ENCODE measurements at places on chromosomes 12 and 14.

DNA sequence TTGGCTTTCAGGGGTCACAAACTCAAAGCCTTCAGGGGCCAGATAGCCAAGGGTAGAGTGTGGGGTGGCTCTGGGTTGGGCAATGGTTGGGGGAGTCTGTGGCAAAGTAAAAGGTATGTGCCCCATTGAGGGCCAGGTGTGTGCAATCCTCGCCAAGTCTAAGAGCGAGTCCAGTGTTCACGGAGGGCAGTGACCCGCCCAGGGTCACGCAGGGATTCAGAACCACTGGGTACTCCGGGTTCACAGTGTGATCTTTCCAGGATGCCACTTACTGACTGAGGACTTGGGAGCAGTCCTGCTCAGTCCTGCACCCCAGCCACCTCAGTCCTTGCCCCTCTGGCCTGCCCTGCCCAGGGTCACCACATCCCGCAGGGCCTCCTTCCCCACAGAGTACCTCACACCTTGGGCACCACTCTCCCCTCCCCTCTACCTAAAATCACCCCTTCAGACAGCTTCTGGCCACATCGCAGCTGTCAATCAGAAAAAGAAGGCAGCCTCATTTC lies 15.7 kb downstream of the ZDHHC22 start:
- DNase-seq, result no peak

DNA sequence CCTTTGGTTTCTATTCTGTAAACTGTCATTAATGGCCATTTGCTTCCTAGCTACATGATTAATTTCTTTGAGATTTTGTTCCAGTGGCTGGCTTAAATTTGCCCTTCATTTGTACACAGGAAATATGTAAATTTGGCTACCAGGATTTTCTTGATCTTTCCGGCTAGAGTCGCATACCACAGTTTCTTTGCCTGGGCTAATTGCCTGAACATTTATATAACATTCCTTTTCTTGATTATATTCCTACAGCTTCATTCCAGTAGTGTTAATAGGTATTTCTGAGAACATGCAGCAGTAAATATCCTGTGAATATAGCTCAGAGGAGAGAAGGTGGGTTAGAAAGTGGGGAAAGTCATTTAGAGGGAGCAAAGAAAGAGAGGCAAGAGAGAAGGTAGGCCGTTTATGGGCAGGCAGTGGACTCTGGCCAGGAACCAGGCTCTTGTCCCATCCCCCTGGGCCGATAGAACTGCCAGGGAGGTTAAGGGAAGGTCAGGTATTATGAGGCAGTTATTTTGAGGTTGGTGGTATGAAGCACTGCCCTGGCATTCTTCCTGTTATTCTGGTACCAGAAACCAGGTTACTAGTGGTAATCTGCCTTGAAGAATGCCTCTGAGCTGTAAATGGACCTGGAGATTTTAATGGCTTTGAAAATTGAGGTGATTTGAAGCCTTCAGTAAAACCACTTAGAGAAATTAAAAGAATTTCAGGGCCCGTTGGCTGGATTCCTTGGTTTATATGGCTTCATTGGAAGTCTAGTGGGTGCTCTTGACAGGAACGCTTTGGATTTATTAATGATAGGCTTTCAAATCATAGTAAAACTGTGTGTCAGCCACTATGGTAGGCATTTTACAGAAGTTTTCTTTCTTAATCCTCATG lies 4.4 kb downstream of the RNF10 start:
- DNase-seq, result no peak

DNA sequence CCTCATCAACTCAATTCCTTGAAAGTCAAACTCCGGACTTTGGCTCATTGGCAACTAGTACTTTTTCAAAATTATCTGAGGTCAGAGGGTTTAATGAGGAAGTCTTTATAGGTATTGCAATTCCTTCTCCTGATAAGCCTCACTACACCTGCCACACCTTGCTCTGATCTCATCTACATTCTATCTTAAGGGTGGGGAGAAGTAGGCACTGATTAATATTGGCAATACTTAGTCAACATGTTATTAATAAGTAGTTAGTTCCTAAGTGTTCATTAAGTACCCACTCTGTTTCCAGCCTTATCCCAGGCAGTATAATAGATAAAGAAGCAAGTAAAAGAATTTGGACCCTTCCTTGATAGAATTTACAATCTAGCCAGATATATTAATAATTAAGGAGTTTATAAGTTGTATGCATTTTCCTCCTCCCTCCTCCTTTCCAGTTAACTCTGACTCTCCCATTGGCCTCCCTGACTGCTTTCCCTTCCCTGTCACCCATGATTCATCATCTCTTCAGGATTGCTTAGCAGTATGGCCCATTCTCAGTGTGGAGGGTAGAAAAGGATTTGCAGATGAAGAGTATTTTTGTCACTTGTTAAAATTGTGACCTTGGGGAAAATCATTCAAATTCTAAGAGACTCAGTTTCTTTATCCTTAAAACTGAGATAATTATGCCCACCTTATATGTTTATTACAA lies 231.0 kb upstream of the ATP2B1 start:
- DNase-seq, result no peak

GRCh38 chr14:83172363-83172762 lies 1638.7 kb upstream of the SEL1L start:
- no peak for DNase-seq

- DNase-seq, result no peak
Measured at GRCh38 chr14:54676812-54677708, 110.1 kb downstream of the SAMD4A start.

GRCh38 chr12:132033627-132034026 lies 83.9 kb downstream of the EP400 start:
- no peak for DNase-seq

DNA sequence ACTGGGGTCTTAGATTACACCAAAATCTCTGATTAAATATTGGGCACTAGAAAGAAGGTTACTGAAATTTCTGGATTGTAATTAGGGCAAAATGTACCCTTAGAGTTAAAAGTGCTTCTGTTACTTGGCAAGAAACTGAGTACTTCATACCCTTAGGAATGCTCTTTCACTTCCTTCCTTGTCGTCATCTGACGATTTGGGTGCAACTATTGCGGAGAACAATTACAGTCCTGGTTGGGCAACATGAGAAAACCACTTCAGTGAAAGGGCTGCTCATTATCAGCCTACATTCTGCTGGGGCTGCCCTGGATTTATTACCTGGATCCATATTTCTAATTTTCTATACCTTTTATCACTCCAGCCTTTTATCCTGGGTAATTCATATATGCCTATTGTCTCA lies 348.5 kb upstream of the MDGA2 start:
- no peak for DNase-seq

DNA sequence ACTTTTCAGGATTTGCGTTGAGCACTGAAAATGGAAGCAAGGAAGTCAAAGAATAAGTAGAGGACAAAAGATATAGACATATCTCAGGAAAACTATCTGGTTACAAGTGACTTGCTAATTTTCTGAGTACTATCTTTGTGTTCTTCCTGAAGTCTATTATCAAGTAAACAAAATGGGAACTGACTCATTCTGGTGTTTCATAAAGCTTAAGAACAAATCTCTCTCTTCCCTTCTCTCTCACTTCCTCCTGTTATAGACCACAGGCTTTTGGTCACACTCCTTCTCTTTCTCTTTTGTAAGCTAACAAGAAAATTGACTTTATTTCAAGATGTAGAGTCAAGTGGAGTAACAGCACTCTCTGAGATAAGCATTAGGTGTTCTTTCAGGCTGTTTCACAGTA lies 406.6 kb upstream of the SYT1 start:
- no peak for DNase-seq

- DNase-seq, result peak; percentile 28
Measured at GRCh38 chr12:75850721-75851462, 180.7 kb downstream of the PHLDA1 start.

GRCh38 chr14:102678394-102678793 lies 85.9 kb downstream of the RCOR1 start:
- DNase-seq, result no peak

GRCh38 chr12:14618983-14619382 lies 51.3 kb upstream of the PLBD1 start:
- peak; percentile 60 for DNase-seq

DNA sequence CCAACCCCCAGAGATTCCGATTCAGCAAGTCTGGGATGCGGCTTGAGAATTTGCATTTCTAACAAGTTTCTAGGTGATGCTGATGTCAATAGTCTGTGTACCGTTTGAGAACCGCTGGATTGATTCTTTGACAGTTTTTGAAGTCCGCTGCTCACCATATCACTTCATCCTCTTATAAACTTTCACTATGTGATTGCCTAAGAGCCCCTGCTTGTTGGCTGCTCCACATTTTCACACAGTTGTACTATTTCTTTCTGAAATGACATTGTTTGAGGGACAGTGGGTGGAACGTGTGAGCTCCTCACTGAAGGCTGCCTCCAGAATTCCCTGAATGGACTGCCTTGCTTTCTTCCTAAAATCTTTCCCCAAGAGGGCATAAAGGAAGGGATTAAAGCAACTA lies 7.7 kb downstream of the C3AR1 start:
- no peak for DNase-seq

DNA sequence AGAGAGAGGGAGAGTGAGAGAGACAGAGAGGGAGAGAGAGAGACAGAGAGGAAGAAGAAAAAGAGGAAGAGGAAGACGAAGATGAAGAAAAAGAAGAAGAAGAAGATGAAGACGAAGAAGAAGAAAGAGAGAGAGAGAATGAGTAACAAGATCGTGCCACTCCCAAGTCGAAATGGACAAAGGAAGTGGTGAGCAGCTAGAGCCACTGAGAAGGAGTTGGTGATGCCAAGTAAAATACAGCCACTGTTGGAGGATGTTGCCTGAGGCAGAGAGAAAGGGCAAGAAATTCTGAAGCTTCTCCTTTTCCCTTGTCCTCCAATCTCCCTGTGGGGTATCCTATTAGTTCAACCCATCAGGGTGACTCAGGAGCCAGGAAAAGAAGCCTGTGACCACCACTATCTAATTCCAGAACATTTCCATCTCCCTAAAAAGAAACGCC lies 12.5 kb upstream of the ANAPC5 start:
- peak; percentile 36 for DNase-seq

DNA sequence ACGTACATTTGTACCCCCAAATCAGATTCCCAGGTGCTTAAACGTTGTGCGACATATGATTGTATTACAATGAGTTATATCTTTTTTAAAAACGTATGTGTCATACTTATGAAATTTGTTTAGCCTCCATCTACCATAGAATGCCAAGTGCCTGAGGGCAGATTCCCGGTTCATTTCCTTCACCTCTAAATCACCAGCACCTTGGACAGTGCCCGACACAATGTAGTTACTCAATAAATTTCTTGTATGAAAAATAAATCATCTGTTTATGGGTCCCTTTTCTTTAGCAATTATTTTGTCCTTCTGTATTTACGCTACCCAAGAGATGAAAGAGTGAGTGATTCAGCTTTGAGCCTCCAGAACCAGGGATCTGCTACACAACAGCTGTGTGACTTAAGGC lies 157.4 kb downstream of the TBX5 start:
- no peak for DNase-seq

DNA sequence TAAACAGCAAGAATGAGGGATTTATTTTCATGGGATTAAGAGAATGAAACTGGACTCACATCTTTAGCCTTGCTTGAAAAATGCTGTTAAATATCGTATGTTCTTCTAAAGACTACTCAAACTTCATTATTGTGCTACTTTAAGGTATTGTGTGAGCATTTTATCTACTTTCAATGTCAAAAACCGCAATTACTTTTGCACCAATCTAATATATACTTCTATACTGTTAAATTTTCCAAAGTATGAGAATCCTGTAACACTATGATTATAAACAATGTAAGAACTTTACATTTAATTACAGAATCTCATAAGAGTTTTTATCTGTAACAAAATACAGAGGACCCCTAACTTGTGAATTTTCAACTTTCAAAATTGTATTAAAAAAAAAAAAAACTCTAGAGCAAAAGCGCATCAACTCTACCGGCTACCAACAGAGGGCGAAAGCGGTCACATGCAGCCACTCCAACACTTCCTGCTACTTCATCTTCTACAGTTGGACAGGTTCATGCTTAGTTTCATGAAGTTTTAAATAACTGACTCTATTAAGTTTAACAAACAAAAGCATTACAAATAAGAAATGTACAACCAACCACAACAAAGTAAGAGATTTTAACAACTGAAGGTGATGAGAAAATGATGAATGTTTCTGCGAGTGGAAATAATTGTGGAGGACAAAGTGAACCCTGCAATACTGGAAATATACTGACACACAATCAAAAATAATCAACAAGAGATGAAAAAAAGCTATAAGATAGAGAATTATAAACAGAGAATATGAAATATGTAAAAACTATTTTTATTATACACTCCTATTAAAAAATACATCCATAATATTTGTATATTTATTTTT lies 210.9 kb downstream of the MED13L start:
- peak; percentile 68 for DNase-seq

GRCh38 chr12:132469423-132469822 lies 20.5 kb upstream of the FBRSL1 start:
- no peak for DNase-seq

DNA sequence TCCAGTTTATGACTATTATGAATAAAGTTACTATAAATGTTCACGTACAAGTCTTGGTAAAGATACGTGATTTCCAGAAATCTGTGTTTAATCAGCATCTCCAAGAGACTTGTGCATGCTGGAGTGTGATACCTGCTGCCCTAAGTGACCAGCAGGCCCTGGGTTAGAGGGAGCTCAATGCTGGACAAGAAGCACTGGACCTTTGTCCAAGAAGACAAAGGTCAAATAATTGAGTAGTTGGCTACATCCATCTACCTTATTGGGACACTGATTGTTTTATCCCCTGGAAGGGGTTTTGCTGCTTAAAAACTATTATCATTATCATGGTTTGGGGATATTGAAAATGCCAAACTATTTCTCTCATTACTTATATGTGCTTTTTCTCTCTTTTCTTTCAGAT lies 37.0 kb upstream of the CHST11 start:
- DNase-seq, result no peak

DNA sequence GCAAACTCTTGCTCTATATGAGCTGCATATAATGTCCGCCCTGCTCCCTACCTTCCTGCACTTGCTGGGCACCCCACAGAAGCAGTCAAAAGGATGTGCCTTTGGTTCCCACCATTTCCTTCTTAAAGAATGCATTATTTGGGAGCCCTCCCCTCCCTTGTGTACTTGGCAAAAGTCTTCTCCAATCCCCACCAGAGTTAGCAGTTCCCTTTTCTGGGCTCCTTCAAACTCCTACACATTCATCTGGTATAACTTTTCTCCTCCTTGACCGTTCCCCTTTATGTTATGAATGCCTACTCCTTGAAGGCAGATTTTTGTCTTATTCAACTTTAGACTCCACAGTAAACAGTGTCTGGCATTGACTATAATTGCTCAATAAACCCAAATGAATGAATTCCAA lies 27.8 kb downstream of the AREL1 start:
- DNase-seq, result peak; percentile 81

GRCh38 chr12:16329594-16329993 lies 17.9 kb upstream of the MGST1 start:
- no peak for DNase-seq

DNA sequence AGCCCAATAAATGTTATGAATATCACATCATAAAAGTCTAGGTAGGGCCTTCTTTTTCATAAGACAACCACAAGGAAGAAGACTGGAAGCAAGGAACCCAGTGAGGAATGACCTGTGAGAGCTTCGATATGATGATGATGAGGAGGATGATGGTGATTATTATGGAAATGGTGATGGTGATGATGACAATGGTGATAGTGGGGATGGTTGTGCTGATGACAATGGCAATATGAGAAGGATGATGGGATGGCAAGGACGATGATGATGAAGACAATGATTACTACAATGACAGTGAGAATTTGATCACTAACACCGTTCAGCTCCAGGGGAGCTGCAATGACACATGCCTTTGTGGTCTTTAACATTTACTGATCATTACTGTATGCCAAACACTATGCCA lies 7.7 kb upstream of the CKAP4 start:
- no peak for DNase-seq

- peak; percentile 48 for DNase-seq
Measured at GRCh38 chr12:1429980-1430379, 164.4 kb downstream of the FBXL14 start.

Data from suppressor macrophage (primary cell).